ENCODE measurements at places on chromosomes 4 and X.

DNA sequence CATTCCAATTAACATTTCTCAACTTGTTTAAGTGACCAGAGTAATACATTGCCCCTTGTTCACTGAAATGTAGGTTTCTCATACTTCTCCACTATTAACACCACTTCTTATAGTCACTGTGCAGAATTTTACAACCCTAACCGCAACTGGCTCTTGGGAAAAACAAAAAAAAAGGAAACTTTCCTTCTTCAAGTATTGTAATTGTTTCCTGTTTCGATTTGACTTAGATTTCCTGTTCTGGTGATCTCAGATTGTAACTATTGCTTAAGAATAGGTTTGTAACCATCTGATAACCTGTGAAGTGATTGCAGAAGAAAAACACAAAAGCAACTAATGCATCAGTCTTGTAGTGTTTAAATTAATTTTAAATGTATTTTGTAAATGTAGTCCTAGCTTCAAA, 594.7 kb upstream of the GALNT7 start:
- DNase-seq = no peak

DNA sequence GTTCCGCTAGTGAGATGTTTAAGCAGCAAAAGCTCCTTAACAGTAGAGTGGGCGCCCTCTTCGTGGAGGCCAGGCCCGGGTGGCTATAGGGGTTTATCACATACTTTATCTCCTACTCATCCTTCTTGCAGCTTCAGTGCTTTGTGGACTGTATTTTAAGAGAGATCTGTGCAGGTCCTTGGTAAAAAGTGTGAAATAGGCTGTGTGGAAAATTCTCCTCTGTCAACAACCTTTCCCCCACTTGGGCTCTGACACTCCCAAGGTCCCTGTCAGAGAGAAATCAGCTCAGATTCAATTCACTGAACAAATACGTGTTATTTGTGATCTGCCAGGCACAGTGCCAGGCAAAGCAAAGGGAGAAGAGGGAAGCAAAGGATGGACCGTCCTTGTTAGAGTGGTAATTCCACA, 214.3 kb upstream of the PPARGC1A start:
- no peak for DNase-seq

DNA sequence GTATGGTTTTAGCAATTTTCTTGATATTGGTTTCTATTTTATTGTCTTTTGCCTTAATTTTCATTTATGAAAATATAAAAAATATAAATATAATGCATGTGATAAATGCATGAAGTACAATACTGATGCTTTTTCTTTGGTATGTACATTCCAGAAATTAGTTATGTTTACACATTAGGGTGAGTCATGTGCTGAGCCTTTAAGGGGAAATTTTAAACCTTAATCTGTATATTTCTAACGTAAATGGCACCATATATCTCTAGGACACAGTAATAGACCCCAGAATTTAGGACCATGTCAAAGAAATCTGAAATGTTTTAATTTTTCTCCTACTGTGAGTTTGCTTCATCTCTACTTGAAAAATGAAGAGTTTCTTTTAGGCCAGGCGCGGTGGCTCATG, 117.8 kb upstream of the SPRY1 start:
- no peak for DNase-seq

GRCh38 chr4:151852202-151852601, 91.4 kb upstream of the GATB start:
- no peak for DNase-seq
